ENCODE measurements at places on chromosomes 7 and 10.

DNA sequence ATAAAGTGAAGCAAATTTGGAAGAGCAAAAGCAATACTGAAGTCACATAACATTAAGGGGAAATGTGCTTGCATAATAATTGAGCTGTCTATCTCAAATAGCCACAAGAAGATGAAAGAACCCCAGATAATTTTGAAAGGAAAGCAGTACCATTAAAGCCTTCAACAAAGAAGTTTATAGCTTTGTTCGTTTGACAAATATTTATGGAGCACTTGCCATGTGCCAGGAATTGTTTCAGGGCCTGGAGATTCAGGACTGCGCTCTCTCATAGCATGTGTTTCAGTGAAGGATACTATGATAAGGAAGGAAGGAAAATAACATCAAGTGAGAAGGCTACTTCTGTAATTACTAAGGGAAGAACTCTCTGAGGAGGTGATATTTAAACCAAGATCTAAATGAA lies 212.3 kb upstream of the CSTF2T start:
- no peak for DNase-seq

GRCh38 chr10:49289480-49289879 lies 9.5 kb upstream of the C10orf71 start:
- no peak for DNase-seq

- DNase-seq = no peak
Observed at GRCh38 chr7:135275971-135276580, 42.4 kb downstream of the STRA8 start.

GRCh38 chr10:67815571-67816059 lies 22.4 kb downstream of the DNAJC12 start:
- no peak for DNase-seq

GRCh38 chr7:103752995-103753394 lies 236.5 kb downstream of the RELN start:
- no peak for DNase-seq

Data from stimulated activated CD8-positive, alpha-beta memory T cell treated with anti-CD3 and anti-CD28 coated beads, Interleukin-2, amount 100 ng/mL, for 1 hour (primary cell).